HCT116 (cell line): ENCODE measurements at places on chromosomes 13 and 19.

DNA sequence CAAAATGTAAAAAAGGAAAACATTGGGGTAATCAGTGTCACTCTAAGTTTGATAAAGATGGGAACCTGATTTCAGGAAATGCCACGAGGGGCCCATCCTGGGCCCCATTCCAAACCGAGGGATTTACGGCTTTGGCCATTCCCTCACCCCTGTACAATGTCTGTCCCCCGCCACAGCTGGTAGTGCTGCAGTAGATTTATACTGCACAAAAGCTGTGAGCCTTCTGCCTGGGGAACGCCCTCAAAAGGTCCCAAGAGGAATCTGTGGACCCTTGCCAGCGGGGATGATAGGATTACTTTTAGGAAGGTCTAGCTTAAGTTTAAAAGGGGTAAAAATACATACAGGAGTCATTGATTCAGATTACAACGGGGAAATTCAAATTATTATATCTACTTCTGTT lies 173.4 kb upstream of the SGCG start:
- DNase-seq, result no peak

DNA sequence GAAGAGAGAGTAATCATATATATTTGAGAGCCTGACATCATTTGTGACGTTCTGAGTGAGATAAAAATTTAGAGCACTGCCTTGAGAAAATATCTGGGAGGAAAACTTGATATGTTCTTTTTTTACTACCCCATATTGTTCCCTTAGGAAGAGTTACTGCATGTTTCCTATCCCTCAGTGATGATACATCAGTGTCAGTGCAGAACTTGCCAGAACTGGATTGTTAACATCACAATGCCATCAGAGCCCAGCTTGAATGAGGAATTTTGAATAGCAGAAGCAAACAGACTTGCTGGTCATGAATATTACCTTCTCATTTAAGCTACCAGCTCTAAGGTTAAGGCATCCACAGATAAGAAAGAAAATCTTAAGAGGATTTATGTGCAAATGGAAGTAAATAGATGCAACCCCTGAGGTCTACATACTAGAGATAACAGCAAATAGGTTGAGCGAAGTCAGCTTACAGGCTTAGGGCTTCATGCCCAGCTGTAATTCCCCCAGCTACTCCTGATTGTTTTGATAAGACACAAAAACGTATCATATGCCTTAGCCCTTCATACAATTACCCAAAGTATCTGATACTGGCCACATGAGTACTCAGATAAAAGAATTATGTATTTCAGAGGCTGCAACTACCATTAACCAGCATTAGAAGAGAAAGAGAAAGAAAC lies 313.7 kb upstream of the ATXN8OS start:
- no peak for DNase-seq

GRCh38 chr19:3716147-3716668 lies 8.0 kb downstream of the TJP3 start:
- DNase-seq, result no peak

DNA sequence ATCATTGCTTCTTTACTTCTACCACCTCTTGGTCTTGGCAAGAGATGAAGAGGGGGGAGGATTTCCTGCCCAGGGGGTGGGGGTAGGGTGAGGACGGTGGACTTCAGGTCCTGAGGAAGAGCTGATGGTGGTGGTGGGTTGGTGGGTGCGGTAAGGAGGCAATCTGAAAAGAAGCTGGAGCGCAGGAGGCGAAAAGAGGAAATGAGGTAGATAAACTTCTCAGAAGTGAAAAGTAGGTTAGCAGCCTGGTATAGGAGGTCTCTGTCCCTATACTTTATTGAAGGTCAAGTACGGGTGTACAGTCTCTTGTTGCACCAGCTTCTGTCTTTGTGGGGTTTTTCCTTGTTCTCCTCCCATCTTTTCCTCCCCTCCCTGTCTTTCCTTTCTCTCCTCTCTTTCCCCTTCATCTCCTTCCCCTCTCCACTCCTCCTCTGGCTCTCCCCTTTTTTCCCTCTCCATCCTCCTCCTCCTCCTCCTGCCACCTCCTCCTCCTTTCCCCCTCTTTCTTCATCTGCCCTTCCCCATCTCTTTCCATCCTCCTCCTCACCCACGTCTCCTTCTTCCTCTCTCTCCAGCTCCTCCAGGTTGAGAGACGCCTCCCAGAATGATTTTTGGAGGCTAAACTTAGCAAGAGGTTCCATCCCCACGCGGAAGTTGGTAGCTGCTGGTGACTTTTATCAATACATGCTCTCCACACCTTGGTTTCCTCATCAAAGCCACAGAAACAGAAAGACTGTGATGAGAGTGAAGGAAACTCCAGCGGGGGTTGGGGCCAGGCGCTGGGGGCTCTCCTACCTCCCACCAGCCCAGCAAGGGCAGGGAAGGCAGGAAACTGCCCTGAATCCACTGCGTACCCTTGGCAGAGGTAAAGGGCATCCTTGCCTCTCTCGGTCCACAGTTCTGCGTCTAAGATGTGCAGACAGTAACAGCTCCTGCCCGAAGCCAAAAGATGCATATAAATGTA lies 15.3 kb downstream of the TNFSF14 start:
- no peak for DNase-seq

DNA sequence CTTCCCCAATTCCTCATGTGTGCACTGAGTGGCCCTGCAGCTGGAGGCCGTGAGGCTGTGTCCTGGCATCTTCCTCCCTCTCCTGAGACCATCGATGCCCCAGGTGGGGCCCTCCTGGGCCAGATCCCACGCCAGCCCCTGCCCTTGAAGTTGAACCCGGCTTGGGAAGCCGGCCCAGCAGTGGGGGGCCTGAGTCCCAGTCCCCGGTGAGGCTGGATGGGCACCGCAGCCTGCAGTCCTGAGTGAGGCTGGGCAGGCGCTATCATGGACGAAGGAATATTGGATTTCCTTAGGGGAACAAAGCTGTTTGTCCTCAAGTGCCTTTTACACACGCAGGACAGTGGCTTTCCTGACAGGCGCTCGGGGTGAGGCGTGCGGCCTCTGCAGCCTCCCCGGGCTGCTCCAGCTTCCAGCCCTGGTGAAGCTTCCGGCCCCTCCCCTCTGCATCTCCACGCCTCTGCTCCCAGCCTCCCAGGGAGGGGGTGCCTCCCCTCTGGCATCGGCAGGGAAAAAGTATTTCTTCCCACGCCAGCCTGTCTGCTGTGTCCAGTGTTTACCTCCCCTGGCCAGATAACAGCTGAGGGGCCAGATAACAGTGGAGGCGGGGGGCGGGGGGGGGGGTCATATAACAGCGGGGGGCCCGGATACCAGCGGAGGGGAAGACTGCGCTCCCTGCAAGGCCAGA lies 159.5 kb downstream of the KDM4B start:
- DNase-seq, result no peak
